Stimulated activated CD8-positive, alpha-beta memory T cell treated with anti-CD3 and anti-CD28 coated beads, Interleukin-15, amount 100 ng/mL, for 4 hours (primary cell): ENCODE measurements at places on chromosomes 7 and 10.

DNA sequence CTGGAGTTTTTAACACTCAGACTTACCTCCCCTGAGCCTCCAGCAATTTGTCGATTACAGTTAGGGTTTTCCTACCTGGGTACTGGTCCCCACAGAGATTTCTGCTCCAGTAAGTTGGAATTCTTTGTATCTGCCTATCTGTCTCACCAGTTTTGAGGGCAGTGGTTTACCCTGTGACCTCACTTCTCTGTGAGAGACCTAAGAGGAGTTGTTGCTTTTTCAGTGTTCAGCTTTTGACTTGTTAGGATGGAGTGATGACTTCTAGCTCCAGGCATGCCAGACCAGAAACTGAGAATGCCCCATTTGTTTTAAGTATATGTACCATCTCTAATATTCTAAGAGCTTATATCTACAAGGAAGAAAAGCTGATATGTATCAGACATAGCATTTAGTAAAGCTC, 42.9 kb downstream of the CSGALNACT2 start:
- DNase-seq, result no peak

DNA sequence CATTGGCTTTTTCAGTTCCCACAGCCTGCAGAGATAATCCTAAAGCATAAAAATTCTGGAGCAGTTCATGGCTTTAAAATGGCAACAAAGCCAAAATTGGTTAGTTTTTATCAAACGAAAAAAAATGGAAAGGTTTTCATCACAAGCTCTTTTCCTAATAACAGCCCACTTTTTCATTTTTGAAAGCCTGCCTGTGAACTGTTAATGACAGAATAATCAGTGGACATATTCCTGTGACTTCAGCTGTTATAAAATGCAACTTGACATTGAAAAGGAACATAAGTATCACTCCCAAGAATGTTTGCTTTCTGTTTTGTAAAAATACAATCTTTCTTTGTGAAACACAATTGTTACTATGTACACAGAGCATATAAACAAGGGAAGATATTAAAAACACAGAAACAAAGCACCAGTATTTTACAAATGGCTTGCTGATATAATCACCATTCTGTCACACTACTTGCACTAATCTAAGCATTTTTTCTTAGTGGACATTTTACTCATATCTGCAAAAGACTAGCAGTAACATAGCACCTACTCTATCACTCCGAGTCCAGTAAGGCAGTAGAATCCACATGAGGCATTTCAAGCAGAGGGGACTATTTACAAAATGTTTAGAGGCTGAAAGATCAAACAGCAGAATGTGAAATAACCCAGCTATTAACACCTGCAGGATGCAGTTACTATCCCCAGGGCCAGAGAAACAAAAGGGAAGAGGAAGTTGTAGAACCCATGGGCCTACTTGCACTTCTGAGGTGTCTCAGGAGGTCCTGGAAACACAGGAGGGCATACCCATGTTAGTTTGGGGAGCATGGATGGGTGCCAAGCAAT, 26.4 kb downstream of the MACC1 start:
- DNase-seq, result no peak

DNA sequence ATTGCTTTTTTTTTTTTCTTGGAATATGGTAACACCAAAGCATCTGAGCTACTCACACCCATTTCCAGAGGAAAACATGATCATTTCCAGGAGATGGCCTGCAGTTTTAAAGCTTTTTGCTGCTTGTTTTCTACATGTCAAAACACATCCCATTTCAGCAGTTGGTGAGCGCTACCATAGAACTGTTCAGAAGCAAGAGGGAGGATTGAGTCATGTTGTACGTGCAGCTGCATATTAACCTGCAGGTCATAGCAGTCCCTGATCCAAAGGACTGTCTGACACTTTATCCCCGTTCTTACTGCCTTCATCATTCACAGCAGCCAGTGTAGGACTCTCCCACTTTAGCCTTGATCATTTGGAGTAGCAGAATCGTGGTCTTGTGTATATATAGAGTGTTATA, 124.6 kb downstream of the AUTS2 start:
- no peak for DNase-seq

DNA sequence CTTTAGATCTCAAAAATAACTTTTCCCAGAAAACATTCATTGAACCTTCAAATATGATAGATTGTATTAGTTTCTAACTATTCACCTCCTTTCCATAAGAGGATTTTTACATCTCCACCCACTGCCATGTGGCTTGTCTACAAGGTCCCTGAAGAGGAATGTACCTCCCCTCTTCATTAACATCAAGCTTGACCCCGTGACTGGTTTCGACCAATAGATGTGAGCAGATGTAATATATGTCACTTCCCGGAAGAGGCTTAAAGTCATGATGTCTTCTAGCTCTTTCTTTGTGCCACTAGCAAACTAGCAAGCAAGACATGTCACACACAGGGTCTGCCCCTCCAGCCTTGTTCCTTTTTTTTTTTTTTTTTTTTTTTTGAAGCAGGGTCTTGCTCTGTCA, 6.9 kb downstream of the BAZ1B start:
- no peak for DNase-seq

DNA sequence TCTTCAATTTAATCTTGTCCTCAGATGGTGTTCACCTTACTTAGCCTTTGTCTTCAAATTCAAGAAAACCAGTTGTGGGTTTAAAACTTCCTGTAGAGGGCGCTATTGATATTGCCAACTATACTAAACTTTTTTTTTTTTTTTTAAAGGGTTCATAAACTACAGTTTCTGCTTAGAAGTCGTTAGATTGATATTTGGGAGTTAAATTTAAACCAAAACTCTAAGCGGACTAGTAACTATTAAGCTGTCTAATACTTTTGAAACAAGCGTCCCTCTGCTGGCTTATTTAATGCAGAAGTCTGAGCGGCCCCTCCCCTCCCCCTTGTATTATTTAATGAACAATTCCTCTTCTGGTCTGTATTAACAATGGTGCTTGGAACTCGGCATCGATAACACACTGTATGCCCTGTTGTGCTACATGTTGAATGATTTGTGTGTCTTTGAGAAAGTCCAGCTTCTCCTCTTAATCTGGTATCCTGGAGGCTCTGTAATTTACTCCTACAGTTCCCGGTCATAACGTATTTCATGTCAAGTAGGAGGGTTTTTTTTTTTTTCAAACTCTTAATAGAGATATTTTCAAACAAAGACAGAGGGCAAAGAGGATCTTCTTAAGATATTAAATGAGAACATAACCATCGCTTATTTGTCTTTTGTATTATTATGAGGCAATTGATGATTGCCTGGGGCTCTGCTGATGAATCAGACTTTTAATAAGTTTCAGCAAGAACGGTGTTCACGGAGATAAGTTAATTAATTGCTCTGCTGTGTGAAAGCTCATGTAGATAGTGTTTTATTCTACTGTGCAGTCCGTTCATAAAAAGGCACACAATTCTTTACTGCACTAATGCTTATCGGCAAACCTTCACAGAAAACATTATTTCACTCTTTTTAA, 22.6 kb upstream of the CREB5 start:
- no peak for DNase-seq
